Left colon (tissue), 2 donors: ENCODE measurements at places on chromosomes 2 and 18.

DNA sequence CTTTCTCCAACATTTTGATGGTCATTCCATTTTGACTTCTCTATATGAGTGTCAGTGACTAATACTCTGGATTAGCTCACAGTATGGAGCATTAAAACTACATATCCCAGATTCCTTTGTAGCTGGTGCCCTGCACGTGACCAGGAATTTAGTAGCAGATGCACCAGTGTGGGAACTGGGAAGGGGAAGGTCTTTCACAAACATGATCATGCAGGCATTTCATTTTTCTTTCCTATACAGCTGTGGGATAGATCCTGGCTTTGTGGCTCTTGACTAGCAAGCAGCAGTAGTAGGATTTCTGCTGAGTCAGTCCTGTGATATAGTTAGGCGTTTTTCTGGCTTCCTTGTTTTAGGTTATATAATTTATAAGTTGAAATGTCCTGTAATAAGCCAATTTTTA lies 971.0 kb upstream of the CDH2 start:
- DNase-seq: no peak

- no peak for DNase-seq
Measured at GRCh38 chr2:95552911-95553310, 38.9 kb upstream of the TRIM43 start.

- DNase-seq: no peak
Measured at GRCh38 chr2:55355451-55355850, 64.2 kb downstream of the CCDC88A start.

DNA sequence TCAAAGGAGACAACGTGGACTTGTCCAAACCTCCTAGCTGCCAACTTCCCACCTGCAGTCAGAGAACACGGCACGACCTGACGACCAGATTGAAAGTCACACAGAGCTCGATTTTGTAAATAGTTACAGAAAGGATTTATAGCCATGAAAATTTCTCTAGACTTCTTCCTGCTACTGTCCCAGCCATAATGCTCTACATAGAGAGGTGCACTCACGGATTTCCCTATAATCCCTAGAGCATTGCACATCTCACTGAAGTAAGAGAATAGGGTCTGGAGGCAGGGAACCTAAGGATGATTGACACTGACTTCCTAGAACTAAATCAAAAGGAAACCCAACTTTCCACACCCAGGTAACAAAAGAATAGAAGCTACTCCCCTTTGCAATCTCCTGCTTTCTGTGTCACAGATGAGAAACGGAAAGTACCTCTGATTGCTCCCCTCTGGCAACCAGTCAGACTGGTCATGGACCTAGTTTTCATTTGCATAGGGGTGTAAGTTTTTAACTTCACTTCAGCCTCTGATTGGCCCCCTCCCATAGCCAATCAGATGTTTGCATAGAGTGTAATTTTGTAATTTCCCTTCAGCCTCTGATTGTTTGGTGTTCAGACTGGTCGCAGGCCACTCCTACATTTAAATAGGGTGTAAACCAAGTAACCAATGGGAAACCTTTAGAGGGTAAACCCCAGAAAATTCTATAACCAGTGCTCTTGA lies 58.6 kb upstream of the FBXO11 start:
- DNase-seq: no peak

GRCh38 chr2:64582774-64583340 lies 58.7 kb downstream of the AFTPH start:
- no peak for DNase-seq

- DNase-seq: no peak
Measured at GRCh38 chr2:110667071-110667470, 10.8 kb downstream of the BUB1 start.

- DNase-seq: no peak
Measured at GRCh38 chr18:45103319-45104048, 422.8 kb downstream of the SETBP1 start.

DNA sequence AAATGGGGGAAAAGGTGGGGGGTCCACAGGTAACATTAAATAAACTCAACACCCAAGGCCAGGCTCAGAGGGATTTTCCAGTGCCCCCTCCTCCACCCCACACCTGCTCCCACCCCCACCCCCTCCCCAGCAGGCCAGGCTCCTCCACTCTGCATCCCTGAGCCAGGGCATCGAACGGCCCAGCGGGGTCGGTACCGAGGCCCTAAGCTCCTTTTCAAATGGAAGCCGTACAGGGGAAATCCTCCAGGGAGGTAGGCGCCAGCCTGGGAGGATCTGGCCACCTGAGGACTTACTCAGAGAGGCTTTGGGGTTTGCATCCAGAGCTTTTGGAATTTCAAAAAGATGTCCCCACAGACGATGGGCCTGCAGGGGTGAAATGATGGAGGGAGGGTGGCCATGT lies 46.5 kb downstream of the ZFP36L2 start:
- no peak for DNase-seq

DNA sequence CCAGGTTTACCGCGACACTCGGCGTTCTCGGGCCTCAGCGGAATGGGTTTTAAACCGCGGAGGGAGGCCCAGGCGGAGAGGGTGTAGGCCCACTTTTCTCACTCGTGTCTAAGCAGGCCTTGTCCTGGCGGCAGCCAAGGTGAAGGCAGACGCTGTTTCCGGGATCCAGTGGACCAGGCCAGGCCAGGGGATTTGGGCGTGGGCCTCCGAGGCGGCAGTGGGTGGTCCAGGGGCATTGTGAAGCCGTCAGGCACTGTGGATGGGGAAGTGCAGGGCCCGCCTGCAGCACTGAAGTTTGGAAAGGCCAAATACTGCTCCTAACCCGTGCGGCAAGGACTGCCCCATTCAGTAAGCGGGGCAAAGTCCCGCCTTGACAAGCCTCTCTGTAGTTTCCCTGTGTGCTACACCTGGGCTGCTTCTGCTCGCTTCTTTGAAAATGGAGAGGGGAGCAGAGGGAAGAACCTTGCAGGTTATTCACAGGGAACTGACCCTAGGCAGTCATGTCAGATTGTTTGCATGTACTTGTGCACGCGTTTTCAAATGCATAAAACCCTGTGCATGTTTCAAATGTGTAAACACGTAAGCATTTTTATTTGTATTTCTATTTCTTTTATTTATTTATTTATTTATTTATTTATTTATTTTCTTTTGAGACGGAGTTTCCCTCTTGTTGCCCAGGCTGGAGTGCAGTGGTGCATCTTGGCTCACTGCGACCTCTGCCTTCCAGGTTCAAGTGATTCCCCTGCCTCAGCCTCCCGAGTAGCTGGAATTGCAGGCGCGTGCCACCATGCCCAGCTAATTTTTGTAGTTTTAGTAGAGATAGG lies 7.5 kb upstream of the DLX2 start:
- no peak for DNase-seq

GRCh38 chr2:224948005-224948404 lies 94.3 kb downstream of the DOCK10 start:
- no peak for DNase-seq

DNA sequence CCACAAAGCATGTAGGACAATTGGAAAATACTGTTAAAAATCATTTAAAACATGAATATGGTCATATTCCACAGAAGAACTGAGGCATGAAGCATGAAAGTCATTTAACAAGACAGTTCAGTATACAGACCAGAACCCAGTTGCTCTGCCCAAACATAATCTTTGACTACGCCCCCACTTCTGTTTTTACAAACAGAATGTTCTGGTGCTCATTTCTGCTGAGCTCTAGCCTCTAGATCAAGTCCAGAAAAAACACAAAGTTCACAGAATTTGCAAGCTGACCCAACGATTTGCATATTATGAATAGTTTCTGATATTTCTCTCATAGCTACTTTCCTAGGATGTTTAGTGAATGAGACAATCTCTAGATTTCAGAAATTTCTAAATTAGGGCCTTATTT lies 424.9 kb downstream of the PID1 start:
- no peak for DNase-seq

GRCh38 chr2:191597186-191597751 lies 80.7 kb upstream of the NABP1 start:
- DNase-seq: no peak

DNA sequence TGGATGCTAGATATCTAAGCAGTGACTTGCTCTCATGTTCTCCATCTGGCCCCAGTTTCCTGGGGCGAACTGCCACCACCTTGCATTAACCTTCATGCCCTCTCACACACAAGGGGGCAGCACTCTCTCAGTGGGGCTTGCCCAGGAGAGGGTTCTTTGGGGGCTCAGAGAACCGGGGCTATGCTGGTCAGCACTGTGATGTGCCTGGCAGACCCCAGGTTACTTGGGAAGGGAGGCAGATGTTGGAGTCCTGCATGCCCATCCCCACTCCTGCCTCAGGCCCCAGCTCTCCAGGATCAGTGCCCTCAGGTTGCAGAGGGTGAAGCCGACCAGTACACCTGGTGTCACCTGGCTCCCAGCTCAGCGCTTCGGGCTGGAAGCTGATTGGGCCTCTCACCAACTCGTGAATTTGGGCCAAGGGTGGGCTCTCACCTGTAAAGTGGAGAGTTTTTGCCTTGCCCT lies 396.2 kb upstream of the HS6ST1 start:
- no peak for DNase-seq

DNA sequence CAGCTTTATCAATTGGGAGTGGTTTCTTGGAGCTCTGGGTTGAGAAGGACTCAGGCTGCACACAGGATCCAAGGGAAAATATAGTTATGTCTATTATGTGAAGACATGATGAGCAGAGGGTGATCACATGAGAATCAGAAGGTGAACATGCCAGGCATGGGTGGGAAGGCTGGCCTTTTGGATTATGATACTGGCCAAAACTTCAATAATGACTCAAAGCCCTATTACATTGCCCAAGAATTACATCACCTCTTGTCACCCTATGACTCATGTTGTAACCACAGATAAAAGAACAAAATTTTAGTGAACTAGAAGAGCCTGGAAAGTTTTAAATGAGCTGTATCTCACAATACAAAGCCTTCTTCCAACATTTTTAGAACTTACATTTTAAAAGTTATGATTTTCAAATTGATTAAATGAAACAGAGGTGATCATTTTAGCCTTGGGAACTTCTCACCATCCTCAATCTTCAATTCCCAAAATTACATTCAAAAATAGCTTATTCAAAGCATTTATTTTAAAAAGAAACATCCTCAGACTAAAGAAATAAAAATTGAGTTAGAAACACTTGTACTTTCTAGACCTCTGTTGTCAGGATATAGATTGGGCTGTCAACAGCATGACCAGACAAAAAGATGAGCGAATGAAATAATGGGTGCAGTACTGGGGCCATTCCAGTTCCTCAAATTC lies 428.3 kb downstream of the MBD2 start:
- no peak for DNase-seq

DNA sequence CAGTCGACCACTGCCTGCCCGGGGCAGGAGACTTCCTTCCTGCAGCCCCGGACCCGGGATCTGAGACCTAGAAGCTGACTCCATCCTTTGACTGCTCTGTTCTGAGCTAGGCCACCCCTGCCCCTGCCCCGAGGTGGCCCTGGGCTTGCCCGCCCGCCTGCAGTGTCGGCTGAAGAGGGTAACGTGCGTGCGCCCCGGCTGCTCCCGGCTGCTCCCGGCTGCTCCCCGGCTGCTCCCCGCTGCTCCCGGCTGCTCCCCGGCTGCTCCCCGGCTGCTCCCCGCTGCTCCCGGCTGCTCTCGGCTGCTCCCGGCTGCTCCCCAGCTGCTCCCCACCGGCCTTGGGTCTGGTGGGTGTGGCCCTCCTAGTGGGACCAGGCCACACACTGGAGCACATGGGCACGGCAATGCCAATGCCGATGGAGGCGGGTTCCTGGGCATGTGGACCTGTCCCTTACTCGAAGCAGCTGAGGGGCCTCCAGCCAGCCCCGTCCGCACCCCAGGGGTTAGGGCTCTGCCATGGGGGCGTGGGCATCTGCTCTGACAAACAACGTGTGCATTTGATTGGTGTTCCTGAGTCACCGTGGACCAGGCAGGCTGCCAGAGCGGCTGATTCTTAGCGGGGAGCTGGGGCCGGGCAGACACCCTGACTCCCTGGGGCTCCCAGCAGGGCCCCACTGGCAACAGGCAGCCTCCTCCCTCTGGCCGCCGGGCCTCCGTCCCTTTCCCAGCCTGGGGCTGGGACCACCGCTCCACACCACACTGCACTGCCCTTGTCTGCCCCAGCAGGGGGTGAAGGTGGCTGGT lies 2.0 kb upstream of the GAL3ST2 start:
- peak; percentile 88 for DNase-seq

DNA sequence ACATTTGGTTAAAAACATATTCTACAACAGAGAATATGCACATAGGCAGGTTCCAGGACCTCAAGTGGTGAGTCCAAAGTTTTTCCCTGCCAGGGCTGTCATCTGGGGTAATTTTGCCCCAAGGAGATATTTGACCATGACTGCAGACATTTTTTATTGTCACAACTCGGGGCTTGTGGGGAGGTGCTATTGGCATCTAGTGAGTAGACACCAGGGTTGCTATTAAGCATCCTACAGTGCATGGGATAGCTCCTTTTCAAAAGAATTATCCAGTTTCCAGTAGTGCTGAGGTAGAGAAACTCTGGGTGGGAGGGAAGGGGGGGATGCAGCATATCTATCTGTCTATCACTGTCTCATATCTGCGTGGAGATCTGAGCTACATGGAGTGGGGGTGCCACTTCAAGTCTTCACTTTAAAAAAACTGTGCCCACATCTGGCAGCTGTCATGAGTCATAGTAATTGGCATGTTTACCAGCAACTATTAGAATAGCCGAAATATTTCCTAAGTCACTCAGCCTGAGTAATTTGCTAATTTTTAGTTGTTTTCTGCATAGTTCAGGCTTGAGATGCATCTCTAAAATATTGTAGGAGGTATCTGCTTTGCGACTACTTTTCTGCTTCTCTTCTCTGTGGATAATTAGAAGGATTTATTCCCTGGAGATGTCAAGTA lies 254.0 kb upstream of the RBMS1 start:
- no peak for DNase-seq

DNA sequence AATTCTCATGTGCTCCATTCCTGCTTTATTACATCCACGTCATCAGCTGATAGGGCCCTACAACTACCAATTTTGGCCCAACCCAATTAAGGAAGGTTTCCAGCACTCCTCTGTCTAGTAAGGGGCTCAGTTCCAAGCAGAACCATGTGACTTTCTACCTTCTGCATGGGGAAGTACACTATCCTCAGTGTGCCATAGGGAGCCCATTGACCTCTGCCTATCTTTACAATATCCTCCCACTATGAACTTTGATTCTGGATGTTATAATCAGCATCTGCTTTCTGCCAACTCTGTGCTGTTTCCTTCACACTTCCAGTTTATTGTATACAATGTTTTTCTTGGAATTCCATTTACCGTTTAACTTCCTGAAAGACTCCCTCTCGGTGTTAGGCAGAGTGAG lies 53.9 kb upstream of the GCFC2 start:
- DNase-seq: peak; percentile 36

- DNase-seq: no peak
Measured at GRCh38 chr18:59318460-59319050, at the start of gene CPLX4. Gene CPLX4 (minus strand): TSS chr18:59318649. CDS start chr18:59318462, 187 bp downstream.

DNA sequence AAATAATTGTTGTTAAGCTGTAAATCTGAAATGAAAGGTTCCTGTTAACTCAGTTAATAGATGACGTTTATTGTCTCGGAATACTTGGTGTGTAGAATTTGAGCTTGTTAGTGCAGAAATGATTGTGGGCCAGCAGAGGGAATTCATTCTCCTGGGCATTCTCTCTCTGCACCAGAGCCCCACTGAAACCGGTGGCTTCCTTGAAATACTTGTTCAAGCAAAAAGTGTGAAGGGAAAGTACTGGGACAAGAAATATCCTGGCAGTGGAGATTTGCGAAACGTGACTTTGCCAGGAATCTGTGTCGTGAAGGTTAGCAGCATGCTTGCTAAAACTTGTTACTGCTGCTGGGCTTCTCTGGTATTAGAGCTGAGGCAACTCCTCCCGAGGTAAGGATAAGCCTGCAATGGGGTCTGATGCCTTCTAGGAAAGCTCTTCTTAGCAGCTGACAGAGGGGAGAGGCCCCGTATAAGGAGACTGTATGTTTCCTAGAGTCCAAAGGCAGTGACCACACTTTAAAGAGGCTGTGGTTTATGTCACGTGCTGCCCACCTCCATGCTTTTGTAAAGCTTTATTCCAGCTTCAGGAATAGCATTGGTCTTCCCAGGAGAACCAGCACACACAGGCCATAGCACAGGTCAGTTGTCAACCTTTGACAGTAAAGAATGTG lies 2.0 kb downstream of the ITGA6 start:
- no peak for DNase-seq
